ENCODE measurements at places on chromosomes 12 and 14. TPM values are rescaled to one million over a fixed set of nuclear protein-coding genes. Genes with fewer than 3 reads are reported as not detected.

GRCh38 chr14:20836668-20837338, 34.2 kb upstream of the RNASE1 start:
- no peak overlapping the region for H3K27ac ChIP-seq
- H3K36me3 ChIP-seq = no peaks in the 10 kb centered on the region
- no peak overlapping the region for H3K4me3 ChIP-seq
- H3K27me3 ChIP-seq = no peaks in the 10 kb centered on the region
- no peak for DNase-seq

GRCh38 chr14:63544591-63545299, 1.6 kb upstream of the PPP2R5E start:
- H3K4me3 ChIP-seq = no peak overlapping the region
- no peaks in the 10 kb centered on the region for H3K4me1 ChIP-seq
- H3K36me3 ChIP-seq = no peaks in the 10 kb centered on the region

Gene MYL6
- 1,217 TPM for polyA plus RNA-seq

GRCh38 chr12:94244165-94245133, 96.1 kb downstream of the PLXNC1 start:
- H3K36me3 ChIP-seq = no peaks in the 10 kb centered on the region
- DNase-seq = no peak
- no peaks in the 10 kb centered on the region for H3K27me3 ChIP-seq
- no peaks in the 10 kb centered on the region for H3K4me1 ChIP-seq
- no peak overlapping the region for H3K27ac ChIP-seq
